NCI-H1417 treated with DMSO at 0.1 percent for 48 hours (cell line): ENCODE measurements at places on chromosomes 1 and 21.

- no peak for DNase-seq
Measured at GRCh38 chr21:44804762-44805161, 3.1 kb upstream of the UBE2G2 start.

DNA sequence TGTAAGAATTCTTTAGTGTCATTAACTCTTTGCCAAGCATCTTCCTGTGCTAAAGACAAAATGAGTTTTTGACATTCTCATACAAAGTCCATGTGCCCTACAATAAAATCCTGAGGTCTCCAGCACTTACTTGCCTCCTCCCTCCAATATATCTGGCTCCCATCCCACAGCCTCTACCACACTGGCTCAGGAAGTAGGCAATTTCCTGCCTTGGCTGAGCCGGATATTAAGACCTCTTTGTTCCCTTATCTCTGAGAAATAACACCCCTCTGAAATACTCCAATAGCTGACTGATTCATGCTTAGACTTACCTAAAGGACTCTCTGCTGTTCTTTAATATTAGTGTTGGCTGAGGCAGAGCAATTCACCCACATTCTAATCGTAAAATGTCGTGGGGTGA is 37.6 kb upstream of the GORAB start:
- DNase-seq: no peak

- DNase-seq: no peak
Measured at GRCh38 chr1:167695756-167696561, 25.8 kb upstream of the MPZL1 start.

DNA sequence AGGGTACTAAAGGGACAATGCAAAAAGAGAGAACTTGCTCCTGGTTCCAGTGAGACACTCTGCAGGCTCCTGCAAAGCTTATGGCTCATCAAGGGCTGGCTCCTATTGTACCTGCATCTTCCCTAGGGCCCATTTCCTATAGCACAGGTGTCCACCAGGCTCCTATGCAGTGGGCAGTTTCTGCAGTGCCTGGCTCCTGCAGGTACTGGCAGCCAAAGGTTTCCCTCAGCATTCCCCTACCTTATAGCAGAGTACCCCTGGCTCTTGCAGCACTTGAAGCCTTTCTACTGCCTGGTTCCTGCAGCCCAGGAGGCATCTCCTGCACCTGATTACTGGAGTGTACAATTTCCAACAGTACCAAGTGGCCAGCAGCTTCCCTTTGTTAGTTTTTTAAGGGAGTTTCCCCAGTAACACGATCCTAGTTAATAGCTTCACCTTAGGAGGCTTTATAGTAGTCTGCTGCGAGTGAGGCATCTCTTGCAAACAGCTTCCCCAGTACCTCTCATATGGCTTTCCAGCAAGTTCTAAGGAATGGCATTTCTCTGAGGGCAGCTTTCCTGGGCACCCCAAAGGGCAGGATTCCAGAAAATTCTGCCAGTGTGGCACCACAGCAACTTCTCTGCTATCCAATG is 141.7 kb downstream of the DENND1B start:
- DNase-seq: no peak

DNA sequence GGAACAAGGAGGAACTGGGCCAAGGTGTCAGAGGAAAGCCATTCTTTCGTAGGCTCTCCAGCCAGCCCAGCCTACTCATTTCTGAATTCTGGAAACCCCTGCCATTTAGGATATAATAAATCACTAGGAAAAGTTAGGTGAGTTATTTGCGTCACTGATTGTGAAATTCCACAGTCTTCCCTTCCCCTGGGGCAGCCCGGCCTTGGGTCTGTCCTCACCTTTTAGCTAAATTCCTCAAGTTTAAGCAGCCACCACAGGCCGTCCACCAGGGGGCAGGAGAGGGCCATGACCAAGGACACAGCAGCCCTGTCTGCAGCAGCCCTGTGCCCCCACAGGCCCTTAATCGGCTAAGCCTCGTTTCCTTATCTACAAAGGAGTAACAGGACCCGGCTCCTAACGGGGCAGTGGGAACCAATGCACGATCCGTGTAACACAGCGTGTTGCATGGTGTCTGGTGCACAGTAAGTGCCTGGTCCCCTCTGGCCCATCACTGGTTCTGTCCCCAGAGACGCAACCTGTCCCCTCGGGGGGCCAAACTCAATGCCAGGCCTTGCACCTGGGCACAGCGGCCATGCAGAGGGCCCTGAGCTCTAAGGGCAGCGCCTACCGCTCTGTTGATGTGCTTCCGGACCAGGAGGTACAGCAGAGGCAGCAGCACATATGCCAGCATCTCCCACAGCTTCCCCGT is 18.1 kb downstream of the GPR157 start:
- DNase-seq: no peak

DNA sequence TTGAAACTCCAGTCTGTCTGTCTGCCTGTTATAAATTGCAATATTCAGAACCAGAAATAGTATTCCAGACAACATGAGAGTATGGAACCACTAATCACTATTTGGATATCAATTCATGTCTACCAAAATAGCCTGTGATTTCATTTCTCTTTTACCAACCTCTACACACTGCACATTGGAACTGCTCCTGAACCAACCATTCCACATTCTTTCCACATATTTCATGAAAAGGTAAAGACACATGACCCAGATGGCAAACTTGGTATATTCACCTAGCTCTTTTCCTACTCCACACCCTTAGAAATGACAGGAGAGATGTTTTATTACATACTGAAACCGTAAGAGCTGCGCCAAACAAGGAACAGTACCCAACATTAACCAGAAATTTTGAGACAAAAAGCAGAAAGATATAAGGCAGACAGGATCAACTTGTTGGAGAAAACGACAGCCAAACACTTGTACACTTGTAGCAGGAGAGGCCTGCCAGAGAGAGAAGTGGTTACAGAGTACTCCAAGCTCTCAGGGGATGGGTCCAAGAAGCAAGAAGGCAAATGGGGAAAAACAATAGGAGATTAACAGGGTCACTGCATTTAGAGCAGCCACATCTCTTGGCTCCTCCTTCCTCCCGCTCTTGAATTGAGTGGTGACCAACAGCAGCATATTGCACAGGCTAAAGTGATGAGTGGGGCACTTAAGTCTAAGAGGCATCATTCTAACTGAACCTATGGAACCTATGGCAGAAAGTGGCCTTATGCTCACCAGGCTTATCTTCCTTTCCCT is 148.7 kb downstream of the SETD4 start:
- no peak for DNase-seq

DNA sequence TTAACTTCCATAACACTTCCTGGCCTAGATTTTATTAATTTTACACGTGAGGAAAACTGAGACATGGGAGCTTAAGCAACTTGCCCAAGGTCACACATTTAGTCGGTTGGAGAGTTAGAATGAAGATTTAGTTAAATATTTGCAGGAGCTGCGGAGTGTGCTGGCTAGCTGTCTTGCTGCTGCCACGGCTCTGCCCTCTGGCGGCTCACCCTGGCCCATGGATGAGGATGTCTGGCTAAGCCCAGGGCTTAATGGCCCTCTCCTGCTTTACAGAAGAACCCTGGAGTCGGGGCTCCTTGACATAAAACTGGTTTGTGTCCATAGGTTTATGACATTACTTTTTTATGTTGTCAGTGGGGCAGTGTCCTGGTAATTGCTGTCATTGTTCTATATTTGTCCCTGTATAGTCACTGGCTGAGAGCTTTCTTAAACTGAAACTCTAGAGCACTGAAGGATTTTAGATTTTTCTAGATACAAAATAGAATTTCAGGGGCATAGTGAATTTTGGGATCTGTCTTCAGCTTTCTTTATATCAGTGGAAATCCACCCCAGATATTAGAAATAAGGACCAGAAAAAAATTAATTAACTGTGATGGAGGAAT is 88.9 kb upstream of the WLS start:
- no peak for DNase-seq

DNA sequence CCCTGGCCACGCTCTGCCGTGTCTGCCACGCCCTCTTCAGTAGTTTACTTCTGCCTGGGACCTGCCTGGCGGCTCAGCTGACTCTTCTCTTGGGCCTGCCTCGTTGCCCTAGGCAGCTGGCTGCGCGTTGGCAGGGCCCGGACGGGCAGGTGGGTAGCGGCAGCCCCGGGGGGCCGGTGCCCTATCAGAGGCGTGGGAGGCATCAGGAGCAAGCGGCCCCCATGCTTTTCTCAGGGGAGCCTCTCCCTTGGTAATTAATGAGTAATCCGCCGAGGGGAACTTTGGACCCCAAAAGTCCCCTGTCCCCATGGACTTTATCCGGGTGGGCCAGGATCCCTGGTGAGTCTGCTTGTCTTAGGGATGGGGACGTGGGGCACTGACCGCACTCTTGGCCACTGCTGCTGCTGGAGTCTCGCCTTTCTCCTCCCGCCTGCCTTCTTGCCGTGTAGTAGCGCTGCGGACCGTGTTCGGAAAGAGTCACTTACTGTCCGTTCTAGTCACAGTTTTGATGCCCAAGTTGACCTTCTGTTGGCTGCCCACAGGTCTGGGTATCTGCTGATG is 22.7 kb downstream of the SKI start:
- DNase-seq: no peak

DNA sequence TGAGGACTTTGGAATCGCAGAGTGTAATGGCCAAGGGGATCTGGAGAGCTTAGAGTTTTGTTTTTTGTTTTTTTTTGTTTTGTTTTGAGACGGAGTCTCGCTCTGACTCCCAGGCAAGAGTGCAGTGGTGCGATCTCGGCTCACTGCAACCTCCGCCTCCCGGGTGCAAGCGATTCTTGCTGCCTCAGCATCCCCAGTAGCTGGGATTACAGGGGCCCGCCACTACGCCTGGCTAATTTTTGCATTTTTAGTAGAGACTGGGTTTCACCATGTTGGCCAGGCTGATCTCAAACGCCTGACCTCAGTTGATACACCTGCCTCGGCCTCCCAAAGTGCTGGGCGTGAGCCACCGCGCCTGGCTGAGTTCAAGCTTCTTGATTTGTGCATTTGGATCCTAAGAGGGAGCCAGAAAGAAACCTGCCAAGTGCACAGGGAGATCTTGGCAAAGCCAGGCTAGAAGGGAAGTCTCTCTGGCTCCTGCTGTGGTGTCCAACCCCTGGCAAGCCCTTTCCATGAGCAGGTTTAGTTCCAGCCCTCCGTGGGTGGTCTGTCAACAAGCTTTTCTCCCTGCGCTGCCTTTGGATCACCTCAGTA is 852 bp downstream of the FAAH start:
- DNase-seq: no peak

- no peak for DNase-seq
Measured at GRCh38 chr1:109850194-109850593, 60.5 kb upstream of the CSF1 start.

GRCh38 chr1:228740543-228741317 is 5.5 kb downstream of the RHOU start:
- no peak for DNase-seq

DNA sequence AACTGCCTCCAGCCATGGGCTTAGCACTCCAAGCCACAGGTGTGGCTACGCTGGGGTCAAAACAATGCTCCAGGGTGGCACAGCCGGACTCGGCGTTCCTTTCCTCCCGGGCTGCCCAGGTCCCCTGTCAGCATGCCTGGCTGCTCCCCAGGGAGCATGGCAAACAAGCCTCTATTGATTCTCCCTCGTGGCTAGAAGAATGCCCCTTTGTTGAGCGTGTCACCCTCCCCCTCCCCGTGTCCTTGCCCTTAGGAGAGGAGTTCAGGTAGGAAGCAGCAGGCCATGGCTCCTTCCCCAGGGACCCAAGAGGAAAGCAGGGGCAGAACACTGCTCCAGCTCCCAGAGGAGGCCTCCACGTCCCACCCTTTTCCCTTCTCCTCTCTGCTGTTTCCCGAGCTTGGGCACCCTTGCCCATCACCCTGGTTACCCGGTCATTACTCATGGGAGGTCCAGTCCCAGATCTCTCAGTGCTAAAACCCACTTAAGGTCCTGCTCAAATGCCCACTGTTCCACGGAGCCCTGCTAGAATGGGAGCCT is 57.4 kb upstream of the CITED4 start:
- peak; percentile 1 for DNase-seq

DNA sequence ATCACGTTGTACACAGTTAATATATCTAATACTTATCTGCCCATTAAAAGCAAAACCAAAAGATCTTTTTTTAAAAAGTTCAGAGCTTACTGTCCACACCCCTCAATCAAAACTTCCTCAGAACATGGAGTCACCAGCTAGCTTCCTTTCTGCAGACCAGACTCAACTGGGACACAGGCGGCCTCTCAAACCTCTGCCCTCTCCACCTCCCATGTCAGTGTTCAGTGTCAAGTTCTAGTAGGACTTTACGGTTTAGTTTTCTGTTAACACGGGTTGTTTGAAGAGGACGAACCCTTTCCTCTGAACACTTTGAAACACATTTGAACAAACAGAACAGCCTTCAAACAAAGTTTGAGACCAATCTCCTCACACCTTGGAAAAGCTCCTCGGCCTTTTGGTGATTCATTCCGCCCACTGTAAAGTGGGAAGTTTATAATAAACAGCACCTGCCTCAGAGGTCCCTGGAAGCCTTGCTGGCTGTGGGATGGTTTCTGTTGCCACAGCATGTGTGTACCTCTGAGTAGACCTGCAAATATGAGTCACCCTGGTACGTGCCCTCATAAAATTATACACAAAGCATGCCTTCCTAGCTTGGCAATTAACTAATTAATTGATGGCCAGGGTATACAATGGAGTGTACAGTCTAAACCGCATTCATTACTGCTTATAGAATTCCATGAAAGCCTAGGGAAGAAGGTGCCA is 48.4 kb upstream of the SIPA1L2 start:
- DNase-seq: peak; percentile 92

DNA sequence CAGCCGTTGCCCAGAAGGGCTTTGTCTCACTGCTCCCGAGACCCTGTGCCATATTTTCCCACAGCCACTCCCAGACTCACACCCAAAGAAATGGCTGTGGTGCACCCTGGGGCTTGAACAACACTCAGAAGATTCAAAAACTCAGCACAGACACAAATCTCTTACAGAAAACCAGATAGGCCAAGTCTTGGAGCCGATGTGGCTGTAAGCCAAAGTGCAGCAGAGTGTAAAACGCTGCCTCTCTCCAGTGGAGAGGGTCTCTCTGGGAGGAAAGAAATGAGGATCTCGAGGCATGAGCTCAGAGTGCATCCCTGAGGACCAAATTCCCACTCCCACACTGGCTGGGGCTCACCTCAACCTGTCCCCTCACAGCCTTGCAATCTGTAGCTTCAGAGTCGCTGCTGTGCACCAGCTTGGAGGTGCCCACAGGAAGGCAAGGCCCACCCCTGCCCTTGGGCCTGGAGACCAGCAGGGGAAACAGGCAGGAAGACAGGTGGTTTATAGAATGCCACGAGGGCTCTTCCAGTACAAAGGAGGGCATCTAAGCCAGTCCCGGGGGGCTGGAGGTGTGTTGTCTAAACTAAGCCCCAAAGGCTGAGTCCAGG is 171.3 kb upstream of the AJAP1 start:
- no peak for DNase-seq

DNA sequence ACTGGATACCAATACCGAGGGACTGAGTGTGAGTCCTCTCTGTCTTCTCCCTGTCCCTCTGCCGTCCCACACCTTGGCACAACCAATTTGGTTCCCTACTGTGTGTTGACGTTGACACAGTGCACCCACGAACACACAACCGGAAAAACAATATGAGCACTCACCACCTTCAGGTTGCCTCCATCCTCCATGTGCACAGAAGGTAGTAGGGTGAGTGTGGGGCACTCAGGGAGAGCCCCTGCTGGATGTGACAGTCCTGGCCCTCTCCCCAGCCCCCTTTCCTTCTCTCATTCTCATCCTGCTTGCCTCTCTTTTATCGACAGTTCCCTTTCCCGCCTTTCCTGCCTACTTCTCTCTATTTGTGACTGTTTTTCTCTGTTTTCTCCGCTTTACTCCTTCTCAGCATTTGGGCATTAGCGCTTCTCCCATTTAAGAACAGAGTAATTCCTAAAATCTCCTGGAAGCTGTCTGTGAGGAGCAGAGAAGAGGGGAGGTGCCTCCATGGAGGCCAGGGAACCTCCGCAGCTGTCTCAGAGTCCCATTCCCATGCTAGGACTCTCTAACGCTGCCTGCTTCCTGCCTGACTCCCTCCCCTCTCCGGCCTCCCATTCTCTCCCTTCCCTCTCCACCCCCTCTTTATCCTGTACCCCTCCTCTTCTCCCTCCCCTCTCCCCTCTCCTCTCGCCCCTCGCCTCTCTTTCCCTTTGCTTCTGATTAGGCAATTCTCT is 16.4 kb downstream of the CADM3 start:
- no peak for DNase-seq
